Mammary epithelial cell (primary cell): ENCODE measurements at places on chromosomes 11 and 22. TPM values are rescaled to one million over a fixed set of nuclear protein-coding genes. Genes with fewer than 3 reads are reported as not detected.

GRCh38 chr22:50044485-50045118 is 13.5 kb downstream of the TTLL8 start:
- no peak for DNase-seq

DNA sequence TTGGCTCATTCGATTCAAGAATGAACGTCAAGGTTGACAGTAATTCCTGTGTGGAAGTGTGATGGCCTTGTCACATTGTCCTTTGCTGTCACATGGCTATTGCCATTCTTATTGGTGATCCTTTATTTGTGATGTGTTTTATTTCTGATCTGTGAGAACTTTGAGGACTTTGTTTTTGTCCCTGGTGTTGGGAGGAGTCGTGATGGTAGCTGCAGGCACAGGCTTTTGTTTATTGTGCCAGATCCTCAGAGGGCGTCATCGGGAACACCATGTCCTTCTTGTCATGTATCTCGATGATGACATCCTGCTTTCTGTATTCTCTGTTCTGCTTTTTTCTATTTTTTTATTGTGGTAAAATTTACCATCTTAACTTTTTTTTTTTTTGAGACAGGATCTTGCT is 5.6 kb downstream of the PICK1 start:
- no peak for DNase-seq

GRCh38 chr11:21723678-21724077 is 469.2 kb upstream of the ANO5 start:
- DNase-seq, result no peak

DNA sequence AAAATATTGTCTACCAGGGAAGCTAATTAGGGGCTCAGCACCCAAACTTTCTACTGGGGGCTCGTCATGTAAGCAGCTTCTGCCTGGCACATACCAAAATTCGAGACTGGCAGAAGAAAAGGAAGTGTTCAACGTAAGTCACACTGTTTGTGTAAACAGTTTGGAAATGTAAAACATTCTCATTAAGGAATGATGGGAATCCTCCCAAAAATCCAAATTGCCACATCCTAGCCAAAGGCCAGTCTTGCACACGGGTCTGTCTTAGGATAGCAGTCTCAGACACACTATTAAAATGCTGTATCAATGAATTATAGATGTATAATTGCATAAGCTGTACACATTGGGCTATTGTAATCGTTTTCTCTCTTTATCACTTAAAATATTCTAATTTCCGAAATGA is 28.9 kb downstream of the CUL5 start:
- no peak for DNase-seq

DNA sequence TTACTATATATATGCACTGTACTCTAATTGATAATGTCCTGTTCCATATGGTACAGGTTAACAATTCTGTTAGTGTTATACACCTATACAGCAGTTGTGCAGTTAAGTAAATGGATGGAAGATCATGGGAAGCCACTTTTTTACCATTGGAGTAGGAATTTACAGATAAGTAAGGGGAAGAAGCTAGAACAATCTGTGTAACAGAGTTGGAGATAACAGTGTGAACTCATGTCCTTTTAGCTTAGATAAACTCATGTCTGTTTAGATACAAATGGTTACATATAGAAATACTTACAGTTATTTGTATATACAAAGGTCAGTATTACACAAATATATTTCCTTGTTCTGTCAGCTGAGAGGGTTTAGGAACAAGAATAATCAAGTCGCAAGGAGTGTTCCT is 6.8 kb upstream of the DEUP1 start:
- no peak for DNase-seq

DNA sequence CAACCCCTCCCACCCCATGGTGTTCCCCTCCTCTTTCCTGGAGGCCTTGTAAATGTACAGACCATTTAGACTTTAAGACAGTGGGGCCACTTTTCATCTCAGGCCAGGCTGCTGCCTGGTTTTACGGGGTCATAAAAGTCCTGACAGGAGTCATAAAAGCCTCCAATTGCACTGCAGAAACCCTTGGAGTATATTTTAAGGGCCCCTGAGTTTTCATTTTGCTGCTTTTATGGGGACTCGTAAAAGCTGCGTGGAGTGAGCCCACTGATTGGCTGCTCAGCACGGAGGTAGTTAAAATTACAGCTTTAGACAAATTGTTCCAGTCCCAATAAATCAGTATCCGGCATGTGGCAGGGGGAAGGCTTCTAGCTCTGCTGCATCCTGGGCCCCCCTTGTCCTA is 627.6 kb downstream of the NTM start:
- DNase-seq, result no peak

DNA sequence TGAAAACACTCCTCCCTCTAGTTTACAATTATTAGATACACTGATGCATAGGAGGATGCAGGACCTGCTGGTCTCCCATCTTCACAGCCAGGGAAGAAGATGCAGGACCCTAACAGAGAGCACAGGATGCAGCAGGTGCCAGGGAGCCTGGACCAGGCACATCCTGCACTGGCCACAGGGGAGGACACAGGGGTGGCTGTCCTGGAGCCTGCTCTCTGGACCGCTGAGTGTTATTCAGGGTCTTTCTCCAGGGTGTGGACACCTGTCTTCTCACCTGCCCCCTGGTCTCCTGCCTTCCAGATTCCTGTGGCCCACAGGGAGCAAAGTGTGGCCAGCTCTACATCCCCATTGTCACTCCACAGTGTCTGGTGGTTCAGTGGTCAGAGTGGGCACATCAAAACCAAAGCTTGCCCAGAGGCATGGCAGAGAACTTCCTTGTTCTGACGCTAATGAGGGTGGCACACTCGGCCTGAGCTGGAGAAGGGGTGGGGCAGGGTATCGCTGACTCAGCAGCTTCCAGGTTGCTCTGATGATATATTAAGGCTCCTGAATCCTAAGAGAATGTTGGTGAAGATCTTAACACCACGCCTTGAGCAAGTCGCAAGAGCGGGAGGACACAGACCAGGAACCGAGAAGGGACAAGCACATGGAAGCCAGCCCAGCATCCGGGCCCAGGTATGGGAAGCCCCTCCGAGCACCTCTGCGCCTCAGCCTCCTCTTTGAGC is at the start of gene APOBEC3A:
TSS of gene APOBEC3A (plus strand) at position 564 of the 725 bp plus-strand sequence. CDS start at position 647, 83 bp downstream.
- no peak for DNase-seq

GRCh38 chr11:29217901-29218300 is 798.9 kb downstream of the KCNA4 start:
- DNase-seq, result no peak

- DNase-seq, result no peak
Observed at GRCh38 chr11:110217223-110217877, 79.1 kb downstream of the RDX start.

KCNA4 gene
- not detected in 2 replicates for total RNA-seq

MS4A6E gene
- not detected in 2 replicates for total RNA-seq
